Hematopoietic multipotent progenitor cell treated with erythropoietin and hydrocortisone succinate and interleukin-3 and kit ligand, for 4 days (in vitro differentiated cells): ENCODE measurements at places on chromosomes 13 and 19.

DNA sequence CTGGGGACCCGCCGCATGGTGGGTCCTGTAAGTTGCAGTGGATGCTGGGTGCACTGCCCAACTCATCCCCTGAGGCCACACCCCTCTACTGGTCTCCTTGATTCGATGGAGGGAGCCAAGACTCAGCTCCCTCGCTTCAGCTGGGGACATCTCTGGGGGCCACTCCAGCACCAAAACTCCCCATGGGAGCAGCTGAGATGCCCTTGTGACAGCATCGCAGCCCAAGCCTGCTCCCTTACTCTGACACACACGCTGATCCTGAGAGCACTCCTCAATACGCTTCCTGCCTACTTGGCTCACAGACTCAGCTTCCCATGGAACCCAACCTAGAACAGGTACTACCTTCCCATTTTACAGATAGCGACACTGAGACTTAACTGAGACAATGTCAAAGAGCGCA lies 56.2 kb downstream of the PEPD start:
- no peak for DNase-seq

DNA sequence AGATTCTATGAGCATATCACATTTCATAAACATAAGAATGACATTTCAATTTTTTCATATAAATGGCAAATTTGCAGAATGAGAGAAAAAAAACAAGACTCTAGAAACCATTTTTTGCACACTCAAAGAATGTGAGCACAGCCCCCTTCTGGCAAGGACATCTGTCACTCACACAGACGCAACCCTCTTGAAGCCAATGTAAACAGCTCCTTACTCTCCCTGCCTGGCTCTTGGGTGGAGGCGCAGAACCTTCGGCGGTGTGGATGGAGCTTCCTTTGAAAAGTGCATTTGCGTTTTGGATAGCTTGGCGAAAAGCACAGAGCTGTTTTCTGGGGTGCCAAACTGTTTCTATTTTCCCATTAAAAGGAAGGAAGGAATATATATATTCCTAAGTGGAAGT lies 367.6 kb upstream of the TSHZ3 start:
- no peak for DNase-seq

DNA sequence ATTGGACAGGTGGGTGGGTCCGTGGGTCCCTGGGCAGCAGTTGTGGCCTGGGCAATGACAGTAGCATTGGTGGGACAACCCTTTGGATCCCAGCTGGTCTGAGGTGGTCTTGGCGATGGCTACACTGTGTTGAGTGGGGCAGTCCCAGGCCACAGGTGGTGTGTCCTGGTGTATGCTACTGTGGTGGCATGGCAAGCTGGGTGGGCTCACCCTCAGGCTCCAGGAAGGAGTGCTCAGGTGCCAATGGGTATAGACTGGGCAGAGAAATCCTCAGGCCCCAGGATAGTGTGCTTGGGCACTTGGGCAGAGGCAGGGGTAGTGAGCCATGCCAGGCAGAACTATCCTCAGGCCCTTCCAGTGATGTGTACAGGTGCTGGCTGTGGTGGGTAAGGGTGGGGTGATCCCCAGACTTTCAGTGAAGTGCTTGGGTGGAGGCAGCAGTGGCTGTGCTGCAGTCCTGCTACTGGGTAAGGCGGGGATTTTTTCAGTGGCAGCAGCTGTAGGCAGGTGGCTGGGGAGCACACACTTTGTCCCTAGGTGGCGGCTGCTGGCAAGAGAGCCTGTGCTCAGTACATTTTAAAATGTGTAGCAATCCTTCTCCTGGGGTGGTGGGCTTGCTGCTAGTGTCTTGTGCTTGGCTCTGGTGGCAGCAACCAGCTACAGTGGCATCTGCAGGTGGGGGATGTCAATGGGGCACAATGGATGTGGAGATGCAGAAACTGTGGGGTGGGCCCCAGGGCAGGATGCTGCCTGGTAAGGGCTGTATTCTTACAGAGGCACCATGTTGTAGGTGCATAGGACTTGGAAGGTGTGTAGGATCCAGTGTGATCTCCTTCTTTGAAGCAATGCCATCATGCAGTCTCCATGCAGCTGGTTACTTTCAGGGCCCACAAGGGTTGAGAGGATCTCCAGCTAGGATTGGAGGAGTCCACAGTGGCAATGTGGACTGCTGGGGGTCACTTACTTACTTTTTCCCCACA lies 64.9 kb downstream of the DNAJC3 start:
- no peak for DNase-seq

DNA sequence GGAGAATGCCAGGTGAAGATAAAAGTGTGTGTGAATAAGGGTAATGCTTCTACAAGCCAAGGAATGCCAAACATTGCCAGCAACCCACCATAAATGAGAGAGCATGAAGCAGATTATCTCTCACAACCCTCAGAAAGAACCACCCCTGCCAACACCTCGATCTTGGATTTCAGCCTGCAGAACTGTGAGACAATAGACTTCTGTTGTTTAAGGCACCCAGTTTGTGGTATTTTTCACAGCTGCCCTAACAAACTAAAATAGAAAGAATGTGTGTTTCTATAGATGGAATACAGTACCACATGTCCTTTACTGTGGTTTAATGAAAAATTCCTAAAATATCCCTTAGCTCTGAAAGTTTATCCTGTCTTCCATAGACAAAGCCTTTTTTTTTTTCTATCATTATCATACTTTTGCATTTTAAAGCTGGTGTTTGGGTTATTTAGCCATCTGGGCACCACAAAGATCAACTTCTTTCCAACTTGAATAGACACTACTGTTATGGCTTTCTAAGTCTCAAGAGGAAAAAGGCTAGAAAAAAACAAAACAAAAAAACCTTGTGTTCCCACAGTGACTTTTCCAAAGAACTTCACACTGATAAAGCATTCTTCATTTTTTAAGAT lies 505.6 kb downstream of the KCTD12 start:
- DNase-seq = no peak

- no peak for DNase-seq
Measured at GRCh38 chr19:40594255-40594654, 6.9 kb upstream of the LTBP4 start.

DNA sequence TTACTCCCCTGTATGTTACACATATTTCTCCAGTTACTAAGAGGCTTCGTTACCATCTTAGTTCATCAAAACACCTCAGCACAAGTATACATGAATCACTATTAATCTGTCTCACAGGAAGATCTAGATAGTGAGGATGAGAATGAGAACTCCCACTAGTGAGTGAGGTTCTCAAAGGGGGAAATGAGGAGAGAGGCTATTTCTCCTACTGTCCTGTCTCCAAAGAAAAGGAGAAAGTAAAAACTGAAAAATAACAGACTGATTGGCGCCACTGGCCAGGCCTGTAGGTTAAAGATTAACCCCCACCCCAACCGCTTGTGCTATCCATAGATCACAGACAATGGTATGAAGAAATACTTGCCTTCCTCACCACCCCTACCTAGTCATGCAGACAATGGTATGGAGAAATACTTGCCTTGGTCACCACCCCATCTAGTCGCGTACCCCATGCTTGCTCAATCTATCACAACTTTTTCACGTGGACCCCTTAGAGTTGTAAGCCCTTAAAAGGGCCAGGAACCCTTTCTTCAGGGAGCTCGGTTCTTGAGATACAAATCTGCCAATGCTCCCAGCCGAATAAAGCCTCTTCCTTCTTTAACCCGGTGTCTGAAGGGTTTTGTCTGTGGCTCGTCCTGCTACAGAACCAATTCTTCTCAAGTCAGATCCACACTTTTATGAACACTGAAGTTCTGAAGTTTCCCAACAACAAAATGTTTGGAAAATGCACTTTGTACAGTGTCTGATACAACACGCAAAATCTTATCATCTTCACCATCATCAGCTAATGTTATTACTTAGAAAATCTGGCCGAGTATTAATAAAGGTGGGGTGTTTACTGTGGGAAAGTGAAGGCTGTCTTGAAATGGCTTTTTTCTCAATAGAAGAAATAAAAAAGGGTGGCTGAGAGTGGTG lies 598.1 kb downstream of the UQCRFS1 start:
- no peak for DNase-seq

- DNase-seq = peak; percentile 25
Measured at GRCh38 chr13:23175920-23176319, 4.9 kb upstream of the SGCG start.

- no peak for DNase-seq
Measured at GRCh38 chr13:105428811-105429210, 1106.7 kb downstream of the EFNB2 start.

- DNase-seq = peak; percentile 43
Measured at GRCh38 chr19:14059652-14060155, 2.2 kb downstream of the PALM3 start.

GRCh38 chr19:33814181-33815165 lies 17.8 kb downstream of the KCTD15 start:
- DNase-seq = peak; percentile 18

GRCh38 chr13:78655906-78656305 lies 3.0 kb downstream of the OBI1 start:
- no peak for DNase-seq

DNA sequence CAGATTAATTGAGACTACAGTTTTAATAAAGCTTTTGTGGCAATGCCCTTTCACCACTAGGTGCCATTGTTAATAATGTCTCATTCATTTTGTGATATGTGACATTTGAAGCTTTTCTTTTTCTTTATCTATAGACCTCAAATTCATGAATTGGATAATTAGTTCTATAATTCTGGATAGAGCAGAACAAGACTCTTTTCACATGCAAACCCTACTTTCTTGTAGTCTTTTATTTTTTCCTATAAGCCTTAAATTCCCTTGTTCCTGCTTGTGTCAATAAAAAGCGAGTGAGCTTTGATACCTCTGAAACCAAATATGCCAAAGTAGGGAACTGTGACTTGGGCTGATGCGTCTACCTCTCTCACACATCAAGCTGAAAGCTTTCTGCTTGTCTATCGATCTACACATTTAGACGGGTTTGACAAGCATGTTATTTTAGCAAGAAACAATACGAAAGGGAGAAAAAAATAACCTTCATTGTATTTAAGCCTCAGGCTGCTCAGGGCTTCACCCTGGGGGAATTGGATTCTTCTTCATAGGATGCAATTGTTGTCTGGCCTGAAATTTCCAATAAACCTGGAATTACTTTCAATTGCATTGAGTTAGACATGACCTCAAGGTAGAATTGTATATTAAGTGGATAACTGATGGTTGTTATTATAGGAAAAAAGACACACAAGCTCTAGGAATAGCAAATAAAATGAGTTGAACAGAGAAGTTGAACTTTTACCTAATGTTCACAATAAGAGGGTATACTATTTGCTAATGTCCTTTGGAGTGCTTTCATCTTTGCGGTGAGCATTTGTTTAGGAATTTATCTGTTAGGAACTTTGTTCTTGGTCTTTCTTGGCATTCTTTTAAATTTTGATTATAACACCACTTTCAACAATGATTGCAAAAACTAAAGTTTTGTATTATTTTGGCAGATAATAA lies 1150.2 kb upstream of the PCDH9 start:
- no peak for DNase-seq

DNA sequence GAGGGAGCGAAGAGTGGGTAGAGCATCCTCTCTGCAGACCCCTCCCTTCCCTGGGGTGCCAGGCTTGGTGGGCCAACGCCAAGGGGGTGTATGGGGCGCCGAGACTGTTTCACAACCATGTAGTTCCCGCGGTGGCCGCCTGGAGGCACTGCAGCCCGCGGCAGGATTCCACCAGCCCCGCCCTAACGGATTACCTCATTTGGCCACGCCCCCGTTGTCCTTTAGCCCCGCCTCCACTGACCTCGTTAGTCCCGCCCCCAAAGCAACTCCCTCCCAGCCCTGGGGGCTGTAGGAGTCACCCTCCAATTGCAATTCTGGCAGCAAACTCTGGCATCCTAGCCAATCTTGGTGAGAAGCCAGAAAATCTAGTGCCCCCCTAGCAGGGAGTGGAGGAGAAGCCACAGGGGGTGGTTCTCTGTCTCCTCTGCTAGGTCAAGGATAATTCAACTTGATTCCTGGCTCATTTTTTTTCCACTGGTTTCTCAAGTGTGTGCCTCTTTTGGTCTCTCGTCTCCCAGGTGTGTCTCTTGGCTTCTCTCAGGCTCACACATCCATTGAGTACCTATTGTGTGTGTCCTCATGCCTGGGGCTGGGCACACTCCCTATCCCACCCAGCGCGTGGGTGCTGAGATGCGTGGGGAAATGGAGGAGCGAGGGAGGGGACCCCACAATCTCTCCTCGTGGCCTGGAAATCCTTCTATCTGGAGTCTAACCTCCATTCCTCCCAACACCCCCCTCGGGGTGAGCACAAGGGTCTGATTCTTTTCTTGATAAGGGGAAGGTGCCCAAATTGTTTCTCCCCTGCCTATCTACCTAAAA lies 2.0 kb downstream of the OLFM2 start:
- DNase-seq = peak; percentile 86
